ENCODE measurements at places on chromosomes 11 and 22.

- DNase-seq = no peak
Measured at GRCh38 chr11:34104680-34105078, 750 bp upstream of the NAT10 start.

DNA sequence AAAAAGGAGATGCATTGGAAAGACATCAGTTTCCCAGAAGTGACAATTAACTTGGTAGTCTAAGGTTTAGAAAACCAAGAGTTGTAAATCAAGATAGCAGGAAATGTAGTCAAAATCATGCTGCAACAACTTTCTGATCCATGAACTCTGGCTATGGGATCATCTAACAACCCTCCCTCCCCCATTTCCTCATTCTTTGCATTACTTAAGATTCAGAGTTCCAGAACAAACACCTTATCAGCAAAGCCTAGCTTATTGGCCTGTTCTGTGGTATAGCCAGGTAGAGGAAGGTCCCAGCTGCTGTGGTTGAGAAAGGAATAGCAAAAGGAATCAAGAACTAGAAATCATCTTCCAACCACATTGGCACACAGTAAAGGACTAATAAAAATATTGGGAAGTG, 651.1 kb downstream of the METTL15 start:
- no peak for DNase-seq

GRCh38 chr11:81219661-81220060, 1514.0 kb downstream of the FAM181B start:
- DNase-seq = no peak

DNA sequence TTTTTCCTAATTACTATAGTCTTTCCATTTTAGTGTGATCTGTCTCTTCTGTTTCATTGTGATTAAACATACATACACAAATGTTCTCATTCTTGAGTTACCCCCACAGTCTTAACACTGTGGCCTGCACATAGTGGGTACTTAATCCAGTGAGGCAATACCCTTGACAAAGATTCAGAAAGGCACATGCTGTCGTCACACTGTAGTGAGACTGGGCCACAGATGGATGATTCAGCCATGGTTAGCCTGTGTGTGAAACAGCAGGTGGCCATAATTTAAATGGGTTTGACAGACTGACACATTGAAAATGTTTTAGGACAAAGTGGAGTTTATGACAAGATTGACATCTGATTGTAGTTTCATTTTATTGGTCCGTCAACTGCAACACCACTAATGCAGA, 313.1 kb downstream of the C11orf87 start:
- DNase-seq = no peak

DNA sequence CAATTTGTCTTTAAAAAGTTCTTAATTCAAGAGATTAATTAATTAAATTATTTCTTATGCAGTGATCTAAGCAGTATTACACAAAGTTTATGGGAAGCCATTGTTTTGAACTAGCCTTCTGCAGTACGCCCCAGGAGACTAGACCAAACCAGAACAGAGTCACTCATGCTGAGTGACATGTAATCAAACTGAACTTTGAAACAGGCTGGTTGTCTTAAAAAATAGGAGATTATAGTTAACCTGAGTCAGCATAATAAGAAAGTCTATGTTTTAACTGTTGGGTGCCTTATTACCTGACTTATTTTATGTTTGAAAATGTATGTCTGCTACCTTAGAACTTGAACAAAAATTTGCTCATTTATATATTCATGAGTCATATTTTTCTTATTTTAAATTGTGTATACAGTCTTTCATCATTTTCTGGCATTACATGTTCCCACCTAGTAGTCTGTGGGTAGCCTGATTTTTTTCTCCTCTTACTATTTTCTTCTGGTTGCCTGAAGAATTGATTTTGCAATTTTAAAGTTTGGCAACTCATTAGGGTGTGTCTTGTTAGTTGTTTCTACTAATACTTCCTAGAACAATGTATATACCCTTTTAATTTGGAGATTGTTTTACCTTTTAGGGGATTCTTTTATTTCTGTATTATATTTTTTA, 161.4 kb downstream of the AASDHPPT start:
- no peak for DNase-seq

- DNase-seq = no peak
Measured at GRCh38 chr11:70080763-70081162, 2.6 kb downstream of the ANO1 start.

DNA sequence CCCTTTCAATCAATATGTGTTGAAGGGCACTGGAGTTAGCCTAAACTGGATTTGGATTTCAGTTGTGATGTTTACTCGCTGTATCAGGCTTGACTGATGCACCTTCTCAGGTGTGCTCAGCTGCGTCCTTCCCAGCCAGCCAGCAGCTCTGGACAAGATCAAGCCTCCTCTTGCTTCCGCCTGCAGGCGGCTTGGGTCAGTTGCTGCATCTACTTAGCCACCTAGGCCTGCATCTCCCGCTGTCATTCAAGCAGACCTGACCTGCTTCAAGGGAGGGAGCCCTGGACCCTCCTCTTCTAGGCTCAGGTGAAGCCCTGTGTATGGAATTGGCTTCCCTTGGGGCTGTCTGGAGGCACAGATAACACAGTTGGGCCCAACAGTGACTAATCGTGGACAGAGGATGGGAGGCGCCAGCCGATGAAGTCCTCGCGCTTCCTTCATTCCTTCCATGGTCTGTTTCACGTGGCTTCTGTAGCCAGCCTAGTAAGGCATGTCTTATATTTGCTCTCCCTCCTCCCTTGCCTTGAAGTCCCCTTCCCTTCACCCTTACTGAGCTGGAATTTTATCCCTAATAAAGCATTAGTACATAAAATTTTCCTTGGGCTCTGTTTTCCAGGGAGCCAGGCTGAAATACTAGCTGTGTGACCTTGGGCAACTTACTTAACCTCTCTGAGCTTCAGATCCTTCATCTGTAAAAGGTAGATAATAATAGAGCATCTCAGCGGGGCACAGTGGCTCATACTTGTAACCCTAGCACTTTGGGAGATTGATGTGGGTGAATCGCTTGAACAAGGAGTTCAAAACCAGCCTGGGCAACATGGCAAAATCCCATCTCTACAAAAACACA, 2.1 kb upstream of the LHFPL7 start:
- no peak for DNase-seq

DNA sequence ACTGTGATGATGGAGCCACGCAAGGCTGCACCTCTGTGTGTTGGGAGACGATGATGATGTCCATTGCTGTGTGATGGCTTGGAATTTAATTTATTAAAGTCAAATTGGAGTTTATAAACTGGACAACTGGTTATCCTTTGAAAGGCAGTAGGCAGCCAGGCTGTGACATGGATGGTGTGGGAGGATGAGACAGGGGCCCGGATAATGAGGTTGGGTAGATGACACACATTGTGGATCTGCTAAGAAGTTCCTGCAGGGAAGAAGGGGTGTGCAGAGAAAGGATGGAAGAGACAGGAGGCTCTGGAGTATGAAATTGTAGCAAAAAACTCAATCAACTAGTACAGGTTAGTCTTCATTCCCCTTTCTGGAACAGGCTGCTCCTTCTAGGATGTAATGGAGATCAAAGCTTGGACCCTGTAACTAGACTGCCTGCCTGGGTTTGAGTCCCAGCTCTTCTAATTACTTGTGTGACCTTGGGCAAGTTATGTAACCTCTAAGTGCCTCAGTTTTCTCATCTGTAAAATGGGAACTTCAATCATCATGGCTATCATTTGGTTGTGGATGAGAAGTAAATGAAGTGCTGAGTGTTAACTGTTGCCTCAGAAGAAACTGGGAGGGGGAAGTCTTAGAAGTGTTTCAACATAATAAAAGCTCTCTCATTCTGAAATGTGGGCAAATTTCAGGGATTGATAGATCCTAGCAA, 4.2 kb upstream of the HINFP start:
- no peak for DNase-seq

- no peak for DNase-seq
Measured at GRCh38 chr11:69192301-69192721, 36.6 kb downstream of the SMIM38 start.

DNA sequence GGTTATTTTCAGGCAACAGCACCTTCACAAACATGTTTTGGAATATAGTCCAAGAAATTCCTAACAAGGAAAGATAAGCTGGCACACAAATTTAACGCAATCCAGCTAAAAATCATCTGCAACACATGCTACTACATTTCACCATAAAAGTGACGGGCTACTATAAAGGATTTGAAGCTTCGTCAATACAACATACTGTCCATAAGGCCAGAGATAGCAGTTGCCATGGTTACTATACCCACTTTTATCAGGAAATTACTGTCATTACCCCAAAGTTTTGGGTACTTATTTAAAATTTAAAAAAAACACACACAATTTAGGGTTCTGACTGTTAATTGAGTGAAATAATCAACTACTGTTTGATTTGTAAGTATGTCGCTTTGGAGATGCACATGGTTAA, 6.9 kb downstream of the PHF21A start:
- DNase-seq = no peak

DNA sequence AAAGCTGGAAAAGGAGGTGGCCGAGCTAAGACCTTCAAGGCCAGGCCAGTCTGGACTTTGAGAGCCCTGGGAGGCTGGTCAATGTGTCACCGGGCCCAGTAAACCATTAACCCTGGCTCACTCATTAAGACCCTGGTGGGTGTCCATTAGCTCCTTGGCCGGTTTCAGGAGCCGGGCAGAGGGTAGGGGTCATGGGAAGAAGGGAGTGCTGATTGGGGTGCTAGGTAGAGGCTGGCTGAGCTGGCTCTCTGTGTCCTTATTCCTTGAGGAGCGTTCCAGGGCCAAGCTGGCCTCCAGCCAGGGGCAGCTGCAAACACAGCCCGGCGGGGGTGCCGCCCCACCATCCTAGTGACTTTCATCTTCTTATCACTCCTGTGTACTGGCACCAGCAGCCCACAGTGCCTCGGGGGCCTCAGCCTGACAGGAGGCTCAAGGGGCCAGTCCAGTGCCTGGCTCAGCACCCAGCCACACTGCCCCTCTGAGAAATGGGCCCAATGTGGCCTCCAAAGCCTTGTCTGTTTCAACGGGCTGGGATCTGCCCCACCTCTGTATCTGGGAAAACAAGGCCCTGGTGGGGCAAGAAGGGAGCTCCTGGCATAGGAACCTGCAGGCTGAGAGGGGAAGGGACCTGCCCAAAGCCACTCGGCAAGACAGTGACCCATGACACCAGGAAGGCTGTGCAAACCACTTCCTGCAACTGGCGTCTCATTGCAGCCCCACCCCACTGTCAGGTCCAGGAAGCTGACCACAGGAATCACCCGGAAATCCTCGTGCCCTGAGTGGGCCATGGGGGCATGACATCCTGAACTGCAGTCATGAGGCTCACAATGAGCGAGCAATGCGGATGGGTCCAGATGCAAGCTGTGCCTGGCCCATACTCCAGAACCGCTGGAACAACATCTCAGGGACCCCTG, 15.1 kb upstream of the RGL4 start:
- DNase-seq = peak; percentile 33

DNA sequence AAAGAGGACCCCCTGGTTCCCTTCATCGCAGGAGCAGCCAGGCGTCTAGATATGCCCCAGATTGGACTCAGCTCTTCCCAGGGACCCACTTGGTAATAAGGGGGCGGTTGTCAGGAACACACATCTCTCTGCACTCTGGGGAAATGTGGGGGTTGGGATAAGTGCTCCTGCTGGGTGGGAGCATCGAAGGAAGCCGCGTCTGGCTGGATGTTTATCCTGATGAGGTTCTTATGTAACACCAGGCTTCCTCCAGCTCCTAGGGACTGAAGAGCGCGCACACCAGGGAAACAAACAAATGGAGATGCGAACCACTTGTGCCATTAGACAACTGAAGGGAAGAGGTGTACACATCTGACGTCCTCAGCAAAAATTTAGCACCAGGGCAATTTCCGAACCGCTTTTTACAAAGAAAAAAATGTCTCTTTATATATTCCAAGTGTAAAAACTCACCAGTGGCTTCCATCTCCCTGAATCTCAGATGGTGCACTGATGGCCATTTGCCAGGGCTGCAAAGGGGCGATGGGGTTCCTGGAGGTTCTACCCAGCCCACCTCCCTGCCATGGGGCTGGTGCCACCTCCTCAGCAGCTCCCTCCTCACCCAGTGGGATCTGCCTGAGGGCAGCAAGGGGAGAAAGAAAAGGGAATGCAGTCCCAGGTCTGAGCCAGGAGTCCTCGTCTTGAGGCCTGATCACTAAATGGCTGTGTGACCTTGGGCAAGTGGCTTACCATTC, 89.4 kb downstream of the PKNOX2 start:
- no peak for DNase-seq

GRCh38 chr11:22807855-22808570, 21.6 kb downstream of the SVIP start:
- DNase-seq = no peak

GRCh38 chr11:14502039-14502438, 2.4 kb upstream of the COPB1 start:
- no peak for DNase-seq

GRCh38 chr22:28883917-28884746, 760 bp downstream of the ZNRF3 start:
- DNase-seq = no peak

GRCh38 chr22:26482161-26482560, 1.4 kb downstream of the HPS4 start:
- DNase-seq = no peak

- no peak for DNase-seq
Measured at GRCh38 chr11:119491753-119492510, 69.0 kb upstream of the THY1 start.

GRCh38 chr22:22857607-22858558, 29.7 kb upstream of the IGLL5 start:
- DNase-seq = no peak

GRCh38 chr11:9887472-9887871, 223.6 kb downstream of the SWAP70 start:
- no peak for DNase-seq

- DNase-seq = no peak
Measured at GRCh38 chr11:61020551-61021235, 49.2 kb downstream of the CD6 start.

GRCh38 chr11:2305140-2305778, 3.4 kb downstream of the TSPAN32 start:
- DNase-seq = peak; percentile 71

DNA sequence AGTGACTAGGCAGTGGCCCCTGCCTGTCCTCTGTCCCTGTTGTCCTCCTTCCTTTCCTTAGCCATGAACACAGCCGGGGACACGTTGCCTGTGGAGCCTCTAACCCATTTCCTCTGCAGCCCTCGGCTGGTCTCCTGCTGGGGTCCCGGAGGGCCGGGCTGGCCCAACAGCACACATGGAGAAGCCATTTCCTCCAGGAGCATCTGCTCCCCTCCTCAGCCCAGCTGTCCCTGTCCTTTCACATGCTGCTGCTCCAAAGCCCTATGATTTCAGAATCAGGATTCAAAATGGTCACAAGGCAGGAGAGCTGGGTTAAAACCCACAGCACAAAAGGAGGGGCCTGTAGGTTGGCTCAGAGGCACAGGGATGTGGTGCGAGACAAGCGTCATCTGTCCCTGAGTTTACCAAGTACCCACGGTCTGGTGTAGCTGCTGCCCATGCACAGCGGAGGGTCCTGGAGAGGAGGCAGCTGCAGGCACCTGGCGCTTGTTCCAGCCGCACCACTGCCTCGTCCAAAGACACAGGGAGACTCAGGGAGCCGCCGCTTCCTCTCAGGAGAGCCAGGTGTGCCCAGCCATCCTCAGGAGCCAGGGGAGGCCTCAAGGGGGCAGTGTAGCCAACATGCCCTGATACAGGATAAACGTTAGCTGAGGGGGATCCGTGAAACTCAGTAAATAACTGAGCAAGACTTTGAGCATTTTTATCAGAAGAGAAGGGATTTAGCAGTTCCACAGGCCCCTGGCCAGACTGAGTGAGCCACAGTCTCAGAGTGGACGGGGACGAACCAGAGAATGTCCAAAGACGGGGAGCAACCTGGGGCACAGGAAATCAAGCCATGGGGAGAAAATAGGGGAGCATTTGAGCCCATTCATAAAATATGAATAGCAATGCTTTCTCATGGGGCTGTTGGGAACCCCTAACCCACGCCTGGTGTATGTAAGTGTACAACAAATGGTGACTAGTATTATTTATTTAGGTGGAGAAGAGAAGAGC, 3.9 kb upstream of the VSIG10L2 start:
- no peak for DNase-seq
